ENCODE measurements at places on chromosomes 1 and 21. TPM values are rescaled to one million over a fixed set of nuclear protein-coding genes. Genes with fewer than 3 reads are reported as not detected.
A peak's percentile ranks its signal among the peaks of the same experiment; 100 is the strongest.

GRCh38 chr21:39037807-39038405, 145.3 kb downstream of the PSMG1 start:
- ATAC-seq = peak; percentile 8

GRCh38 chr1:147897029-147897752, 5.4 kb upstream of the GJA8 start:
- no peak for ATAC-seq

DNA sequence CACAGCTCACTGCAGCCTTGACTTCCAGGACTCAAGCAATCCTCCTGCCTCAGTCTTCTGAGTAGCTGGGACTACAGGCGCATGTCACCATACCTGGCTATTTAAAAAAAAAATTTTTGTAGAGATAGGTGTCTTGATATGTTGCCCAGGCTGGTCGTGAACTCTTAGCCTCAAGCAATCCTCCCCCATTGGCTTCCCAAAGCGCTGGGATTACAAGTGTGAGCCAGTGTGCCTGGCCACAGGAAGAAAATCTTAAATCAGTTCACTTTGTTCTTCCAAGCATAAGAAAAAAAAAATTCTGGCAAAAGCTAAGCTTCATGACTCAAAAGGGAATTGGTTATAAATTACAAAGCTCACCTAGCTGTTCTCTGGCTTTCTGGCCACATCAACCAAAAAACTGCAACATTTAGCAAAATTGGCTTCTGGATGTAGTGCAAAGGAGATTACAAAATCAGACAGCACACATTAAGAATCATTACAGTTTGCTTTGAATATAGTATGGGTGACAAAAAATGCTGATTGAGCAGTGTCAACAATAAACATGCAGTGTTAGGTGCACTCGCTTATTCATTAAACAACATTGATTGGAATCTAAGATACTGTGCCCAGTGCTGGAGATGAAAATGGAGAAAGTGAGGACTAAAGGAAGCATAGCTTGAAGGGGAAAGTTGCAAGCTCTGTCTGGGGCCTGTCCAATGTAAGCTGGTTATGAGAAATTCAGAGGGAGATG, 76.7 kb downstream of the KCTD3 start:
- ATAC-seq = no peak

DNA sequence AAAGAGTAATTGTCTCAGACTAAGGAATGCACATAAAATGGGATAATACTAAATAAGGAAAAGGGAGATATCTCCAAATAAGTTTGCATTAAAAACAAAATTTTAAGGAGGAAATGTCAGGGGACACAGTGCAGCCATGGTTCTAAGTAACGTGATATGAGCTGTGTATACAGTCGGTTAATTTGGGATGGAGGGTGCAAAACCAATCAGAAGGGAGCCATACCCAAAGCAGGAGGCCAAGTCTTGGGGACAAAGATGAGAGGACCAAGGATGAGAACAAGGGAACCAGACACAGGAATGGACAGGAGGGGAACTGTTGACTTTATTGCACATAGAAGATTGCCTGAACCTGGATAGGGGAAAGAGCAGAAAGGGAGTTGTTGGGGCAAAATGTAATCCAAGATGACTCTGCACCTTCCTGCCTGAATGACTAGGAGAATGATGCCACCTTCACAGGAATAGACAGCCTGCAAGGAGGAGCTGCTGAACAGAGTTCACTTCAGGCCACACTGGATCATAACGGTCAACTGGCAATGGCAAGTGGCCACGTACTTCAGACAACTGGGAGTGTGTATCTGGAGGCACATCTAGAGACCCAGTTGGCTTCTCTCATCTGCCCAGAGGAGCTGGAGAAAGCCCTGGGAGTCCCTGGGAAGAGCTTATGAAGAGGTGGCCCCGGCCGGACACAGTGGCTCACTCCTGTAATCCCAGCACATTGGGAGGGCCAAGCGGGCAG, 22.0 kb upstream of the BOLA1 start:
- peak; percentile 6 for ATAC-seq

DNA sequence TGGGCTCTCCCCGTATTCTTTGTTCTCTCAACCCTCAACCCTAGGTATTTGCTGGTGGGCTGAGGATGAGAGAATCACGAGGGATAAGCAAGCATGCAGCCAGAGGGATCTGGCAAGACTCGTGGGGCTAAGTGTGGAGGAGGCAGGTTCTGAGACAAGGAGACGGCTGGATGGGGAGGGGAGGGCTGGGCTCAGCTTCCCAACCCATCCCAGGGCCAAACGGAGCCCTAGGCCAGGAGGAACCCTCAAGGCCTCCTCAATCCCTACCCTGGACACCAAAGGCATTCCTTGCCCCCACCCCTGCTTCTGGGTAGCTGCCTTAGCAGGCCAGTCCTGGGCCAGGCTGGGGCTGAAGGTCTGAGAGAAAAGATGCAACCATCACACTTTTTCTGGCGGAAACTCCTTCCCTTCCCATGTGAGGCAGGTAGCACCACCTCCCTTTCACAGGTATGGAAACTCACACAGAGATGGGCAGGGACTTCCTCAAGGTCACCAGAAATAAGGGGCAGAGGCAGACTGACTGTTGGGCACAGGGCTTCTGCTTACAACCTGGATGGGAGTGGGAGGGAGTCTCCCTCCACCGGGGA, 6.2 kb downstream of the MEF2D start:
- no peak for ATAC-seq

GRCh38 chr1:39802496-39803260, 14.0 kb upstream of the BMP8B start:
- ATAC-seq = no peak

GRCh38 chr1:164155347-164155746, 403.6 kb upstream of the PBX1 start:
- ATAC-seq = peak; percentile 48

GRCh38 chr1:110250749-110251148, 40.6 kb downstream of the KCNC4 start:
- no peak for ATAC-seq

GRCh38 chr1:97254731-97255463, 533.3 kb downstream of the PTBP2 start:
- no peak for ATAC-seq

GRCh38 chr1:180916012-180916770, 3.5 kb downstream of the KIAA1614 start:
- no peak for ATAC-seq

DNA sequence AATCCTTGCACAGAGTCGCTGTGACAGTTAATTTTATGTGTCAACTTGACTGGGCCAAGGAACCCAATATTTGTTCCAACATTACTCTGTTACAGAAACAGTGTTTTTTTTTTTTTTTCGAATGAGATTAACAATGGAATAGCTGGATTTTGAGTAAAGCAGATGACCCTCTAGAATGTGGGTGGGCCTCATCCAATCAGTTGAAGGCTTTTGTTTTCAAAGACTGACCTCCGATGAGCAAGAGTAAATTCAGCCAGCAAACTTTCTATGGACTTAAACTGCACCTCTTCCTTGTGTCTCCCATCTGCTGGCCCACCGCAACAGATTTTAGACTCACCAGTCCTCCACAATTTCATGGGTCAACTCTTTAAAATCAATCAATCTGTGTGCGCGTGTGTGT, 17.0 kb downstream of the CRYZ start:
- ATAC-seq = no peak

DNA sequence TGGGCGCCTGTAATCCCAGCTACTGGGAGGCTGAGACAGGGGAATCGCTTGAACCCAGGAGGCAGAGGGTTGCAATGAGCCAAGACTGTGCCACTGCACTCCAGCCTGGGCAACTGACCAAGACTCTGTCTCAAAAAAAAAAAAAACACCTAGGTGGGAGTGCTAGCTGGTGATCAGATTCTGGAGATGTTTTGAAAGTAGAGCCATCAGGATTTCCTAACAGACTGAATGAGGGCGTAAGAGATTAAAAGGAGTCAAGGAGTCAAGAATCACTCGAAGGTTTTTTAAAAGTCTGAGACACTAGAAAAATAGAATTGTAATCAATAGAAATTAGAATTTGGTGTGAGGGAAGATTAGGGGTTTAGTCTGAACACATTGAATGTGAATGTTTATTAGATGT, 73.8 kb downstream of the HSF2BP start:
- no peak for ATAC-seq

DNA sequence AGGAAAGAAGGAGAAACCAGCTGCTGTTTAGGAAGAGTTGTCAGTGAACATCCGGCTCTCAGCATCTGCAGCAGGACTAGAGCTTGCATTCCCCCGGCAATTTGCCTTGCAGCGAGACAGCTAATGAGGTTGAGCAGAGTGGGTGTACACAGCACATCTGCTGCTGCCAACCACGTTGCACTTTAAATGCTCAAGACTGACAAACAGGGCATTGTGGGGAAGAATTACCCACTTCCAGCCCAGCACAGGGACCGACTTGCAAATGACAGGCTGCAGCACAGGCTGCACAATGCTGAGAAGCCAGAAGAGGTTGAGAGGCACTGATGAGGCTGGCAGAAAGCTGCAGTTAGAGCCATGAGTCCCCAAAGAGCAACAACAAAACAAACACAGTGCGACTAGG, 47.5 kb upstream of the PLA2G2C start:
- no peak for ATAC-seq

DNA sequence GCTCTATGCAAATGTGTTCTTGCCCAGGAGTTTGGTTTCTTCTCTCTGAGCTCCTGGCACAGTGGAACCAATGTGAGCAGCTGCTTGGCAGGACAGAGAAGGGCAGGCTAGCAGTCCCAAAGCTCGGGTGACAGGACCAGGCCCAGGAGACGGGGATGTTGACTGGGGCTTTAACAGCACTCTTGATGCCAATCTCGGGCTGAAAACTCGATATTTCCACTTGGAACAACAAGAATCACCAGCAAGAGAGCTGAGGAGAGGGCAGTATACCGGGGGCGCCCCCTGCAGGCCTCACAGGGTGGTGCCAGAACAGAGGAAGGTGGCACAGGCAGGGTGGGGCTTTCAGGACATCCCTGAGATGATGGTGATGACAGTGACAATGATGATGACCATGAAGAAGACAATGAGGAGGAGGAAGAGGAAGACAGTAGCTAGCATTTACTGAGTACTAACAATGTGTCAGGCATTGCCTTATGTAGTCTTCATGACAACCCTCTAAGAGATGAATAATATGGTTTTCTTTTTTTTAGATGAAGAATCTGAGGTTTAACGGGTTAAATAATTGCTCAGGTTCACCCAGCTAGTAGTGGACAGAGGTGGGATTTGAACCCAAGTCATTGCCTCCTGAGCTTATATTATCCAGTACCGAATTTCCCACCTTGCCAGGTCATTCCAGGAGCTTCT, 2.7 kb upstream of the KCNJ9 start:
- peak; percentile 73 for ATAC-seq

DNA sequence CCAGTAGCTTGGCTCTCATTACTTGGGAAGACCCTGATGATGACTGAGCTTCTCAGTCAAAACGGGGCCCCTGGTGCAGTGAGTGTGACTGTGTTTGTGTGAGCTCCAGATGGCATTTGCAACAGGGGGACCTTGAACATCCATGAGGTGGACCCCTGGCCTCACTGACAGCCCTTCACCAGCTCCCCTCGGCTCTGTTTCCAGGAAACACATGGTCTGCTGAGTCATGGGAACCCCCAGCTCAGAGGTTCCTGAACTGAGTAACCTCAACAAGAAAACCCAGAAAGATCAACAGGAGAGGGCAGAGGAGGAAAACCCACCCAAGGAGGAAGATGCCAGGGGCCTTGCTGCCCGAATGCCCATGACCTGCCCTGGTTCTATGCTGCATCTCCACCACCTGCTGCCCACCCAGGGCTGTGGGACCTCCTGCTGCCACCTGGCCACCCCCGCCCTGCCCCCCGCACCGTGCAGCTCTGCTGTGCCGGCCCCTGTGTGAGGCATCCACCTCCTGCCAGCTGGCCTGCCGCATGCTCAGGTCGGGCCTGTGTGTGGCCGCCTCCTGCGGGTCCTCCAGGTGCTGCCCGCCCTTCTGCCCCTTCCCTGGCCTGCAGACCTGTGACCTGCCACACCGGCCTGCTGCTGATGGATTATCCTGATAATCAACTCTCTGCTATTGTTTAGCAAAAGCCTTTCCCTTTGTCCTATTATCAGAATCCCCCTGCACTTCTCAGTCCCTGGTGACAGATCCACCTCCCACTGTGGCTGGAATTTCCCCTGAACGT, 4.2 kb upstream of the KRTAP12-1 start:
- ATAC-seq = no peak

DNA sequence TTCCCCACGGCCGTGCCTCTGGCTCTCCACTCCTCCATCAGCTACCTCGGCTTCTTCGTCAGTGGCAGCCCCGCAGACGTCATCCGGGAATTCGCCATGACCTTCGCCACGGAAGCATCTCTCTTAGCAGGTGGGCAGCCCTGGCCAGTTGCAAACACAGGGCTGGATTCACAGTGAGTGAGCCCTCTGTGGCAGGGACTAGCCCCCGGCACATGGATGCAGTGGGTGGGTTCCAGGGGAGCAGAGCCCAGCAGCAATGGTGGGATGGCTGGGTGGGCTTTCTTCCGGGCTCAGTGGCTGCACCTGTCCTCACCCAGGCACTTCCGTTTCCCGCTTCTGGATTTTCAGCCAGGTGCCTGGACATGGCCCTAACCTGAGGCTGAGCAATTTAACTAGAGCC, 9.4 kb downstream of the UBASH3A start:
- no peak for ATAC-seq

- no peak for ATAC-seq
Measured at GRCh38 chr1:162397943-162398560, 13.9 kb downstream of the SH2D1B start.

DNA sequence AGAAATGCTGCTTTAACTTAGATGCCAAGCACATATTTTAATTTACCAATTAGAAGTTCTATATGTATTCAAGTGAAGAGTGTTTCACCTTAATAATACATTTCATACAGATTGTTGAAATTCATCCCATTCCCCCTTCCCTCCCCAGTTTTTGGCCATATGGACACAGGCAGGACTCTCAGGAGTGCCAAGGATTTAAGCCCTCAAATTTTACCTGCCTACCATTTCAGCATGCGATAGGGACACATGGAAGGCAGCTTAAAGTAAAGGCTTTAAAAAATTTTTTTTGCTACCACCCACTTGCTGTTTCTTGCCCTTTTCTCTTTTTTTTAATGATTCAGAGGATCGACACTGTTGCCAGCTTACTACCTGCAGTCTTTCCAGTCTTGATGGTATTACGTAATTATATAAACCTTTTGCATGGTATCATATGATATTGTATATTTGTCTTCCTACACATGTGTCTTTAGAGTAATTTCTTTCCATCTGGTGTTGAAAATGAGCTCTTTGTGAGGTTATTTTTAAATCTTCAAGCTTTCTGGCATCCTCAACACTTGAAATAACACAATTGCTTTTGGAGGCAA, 7.0 kb downstream of the EPB41 start:
- peak; percentile 39 for ATAC-seq

DNA sequence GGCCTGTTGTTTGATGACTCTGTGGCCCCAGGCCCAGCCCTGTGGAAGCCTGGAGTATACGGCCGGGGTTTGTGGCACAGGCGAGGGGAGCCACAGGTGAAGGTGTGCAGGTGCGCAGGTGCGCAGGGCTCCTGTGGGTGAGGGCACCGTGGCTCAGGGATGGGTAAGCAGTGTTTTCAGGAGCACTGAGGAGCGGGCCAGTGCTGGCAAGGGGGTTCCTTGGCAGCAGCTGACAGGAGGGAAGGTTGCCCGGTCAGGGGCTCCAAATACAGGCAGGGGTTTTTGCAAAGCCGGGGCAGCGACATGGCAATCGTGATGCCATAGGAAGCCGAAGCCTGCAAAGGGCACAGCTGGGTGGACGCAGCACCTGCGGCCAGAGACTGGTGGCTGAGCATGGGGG, 20.7 kb downstream of the AGPAT3 start:
- ATAC-seq = no peak

The RNF223 gene
- total RNA-seq = 22.3 TPM

The HPCA gene
- total RNA-seq = not detected

The SPATA46 gene
- total RNA-seq = not detected

The PRKAA2 gene
- 0.44 TPM for total RNA-seq

The FAM167B gene
- 1.5 TPM for total RNA-seq

The PRRX1 gene
- 2.9 TPM for total RNA-seq

The SUSD4 gene
- 42.2 TPM for total RNA-seq

The HMCN1 gene
- total RNA-seq = 1.9 TPM

The USH2A gene
- not detected for total RNA-seq

The FLG2 gene
- total RNA-seq = not detected

The F13B gene
- not detected for total RNA-seq
